ENCODE measurements at places on chromosomes 2 and 18.

GRCh38 chr2:212015588-212015987, 523.0 kb downstream of the ERBB4 start:
- DNase-seq, result no peak

- no peak for DNase-seq
Measured at GRCh38 chr2:231168460-231169139, 29.8 kb upstream of the ARMC9 start.

DNA sequence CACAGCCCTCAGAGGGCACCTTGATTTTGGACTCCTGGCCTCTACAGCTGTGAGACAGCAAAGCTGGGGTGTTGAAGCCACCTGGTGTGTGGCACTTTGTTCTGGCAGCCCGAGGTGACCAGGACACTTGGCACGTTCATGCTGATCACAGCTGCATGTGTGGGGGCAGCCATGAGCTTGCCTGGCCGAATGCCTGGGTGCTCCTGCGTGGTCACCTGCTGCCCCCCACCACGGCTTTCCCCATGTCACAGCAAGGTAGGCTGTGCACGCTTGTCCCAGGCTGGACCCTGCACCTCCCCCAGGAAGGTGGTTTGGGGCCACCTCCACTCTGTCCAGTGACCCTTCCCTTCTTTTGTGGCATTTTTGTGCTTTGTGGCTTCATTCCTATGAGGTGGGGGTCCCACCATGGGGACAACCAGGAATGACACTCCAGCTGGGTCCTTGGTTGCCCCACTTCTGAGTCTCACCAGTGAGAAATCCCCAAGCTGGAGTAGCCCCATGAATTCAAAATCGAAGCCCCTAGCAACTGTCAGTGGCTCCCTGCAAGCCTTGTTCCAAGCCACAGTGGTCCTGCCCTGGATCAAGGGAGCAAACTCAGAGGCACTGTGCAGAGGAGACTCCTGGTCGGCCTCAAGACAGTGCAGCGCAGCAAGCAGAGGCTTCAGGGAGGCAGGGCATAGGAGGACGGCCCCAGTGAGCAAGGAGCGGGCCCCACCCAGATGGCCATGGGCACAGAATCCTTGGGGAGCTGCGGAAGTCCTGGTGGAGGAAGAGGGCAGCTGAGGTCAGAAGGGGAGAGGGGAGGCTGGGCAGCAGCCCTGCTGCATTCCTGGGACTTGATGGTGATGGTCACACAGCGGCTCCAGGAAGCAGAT, 121.4 kb upstream of the HS6ST1 start:
- DNase-seq, result no peak

DNA sequence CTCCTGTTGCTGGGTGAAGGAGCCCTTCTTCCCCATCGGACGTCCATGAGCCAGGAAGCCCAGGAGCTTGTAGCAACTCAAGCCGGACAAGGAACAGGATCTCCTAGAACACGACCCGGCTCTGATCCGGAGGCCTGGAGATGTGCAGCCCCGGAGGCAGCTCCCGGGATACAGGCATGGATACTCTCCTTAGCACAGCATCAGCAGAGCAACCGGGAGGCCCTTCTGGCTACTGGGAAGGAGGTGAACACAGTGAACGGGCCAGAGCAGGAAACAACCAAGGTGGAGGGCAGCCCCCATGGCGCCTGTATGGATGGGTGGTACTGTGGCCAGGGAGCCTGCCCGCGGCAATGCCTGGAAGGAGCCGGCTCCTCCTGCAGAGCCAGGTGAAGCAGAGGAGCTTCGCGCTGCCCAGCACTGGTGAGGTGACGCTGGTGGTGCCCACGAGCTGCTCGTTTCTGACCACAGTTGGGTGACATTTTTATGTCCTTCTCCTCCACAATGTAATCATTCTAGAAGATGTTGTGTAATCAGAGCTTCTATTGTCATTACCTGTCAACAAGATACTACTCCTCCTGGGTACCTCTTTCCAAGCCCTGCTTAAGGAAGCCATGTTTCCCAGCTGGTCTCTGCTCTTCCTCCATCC, 94.3 kb downstream of the TWIST2 start:
- no peak for DNase-seq

DNA sequence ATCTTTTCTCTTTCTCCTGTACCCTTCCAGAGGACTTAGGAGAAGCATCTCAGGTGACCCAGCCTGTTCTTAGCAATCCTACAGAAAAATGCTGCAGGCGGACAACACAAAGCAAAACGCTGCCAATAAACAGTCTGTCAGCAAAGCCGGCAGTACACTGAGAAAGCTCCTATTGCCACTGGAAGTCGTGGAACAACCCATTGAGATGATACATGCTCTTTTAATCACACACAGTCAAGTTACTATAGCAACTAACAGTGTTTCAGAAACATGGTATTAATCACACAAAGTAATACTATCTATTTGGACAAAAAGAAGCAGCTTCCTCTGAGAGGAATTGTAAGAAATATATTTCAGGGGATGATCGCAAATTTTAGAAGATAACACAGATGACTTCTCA, 10.5 kb downstream of the CTLA4 start:
- peak; percentile 2 for DNase-seq

DNA sequence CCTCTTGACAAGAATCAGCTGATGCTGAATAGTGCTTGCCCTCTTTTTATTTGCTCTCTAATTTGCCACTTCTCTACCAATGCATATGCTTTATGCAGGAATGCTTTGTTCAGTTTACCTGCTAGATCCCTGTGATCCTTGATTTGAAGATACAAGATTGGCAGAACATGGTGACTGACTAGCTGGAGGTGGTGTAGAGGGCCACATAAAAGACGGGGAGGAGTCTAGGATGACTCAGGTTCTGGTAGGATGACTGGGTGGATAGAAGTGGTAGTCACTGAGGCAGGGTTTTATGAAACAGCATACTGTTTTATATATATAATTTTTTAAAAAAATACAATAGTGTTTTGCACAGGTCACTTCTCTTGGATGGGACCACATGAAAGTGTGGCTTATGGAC, 6.3 kb upstream of the ADGRF3 start:
- no peak for DNase-seq

GRCh38 chr2:88751768-88752167, 60.3 kb downstream of the RPIA start:
- DNase-seq, result no peak

DNA sequence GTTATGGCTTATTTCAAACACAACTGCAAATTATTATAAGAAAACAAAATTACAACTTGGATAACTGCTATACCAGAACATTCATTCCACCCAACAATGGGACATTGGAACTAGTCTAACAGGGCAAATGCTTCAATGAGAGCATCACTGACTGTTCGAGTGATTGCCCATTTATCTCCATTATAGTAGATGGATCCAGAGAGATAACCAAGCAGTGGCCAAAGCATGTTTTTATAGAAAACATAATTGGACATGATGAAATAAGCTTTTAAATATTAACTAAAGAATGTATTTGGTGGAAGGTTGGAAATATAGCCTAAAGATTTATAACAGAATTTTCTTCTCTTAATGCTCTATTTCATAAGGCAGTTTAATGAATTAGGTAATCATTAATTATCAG, 634.8 kb downstream of the NUP35 start:
- no peak for DNase-seq

DNA sequence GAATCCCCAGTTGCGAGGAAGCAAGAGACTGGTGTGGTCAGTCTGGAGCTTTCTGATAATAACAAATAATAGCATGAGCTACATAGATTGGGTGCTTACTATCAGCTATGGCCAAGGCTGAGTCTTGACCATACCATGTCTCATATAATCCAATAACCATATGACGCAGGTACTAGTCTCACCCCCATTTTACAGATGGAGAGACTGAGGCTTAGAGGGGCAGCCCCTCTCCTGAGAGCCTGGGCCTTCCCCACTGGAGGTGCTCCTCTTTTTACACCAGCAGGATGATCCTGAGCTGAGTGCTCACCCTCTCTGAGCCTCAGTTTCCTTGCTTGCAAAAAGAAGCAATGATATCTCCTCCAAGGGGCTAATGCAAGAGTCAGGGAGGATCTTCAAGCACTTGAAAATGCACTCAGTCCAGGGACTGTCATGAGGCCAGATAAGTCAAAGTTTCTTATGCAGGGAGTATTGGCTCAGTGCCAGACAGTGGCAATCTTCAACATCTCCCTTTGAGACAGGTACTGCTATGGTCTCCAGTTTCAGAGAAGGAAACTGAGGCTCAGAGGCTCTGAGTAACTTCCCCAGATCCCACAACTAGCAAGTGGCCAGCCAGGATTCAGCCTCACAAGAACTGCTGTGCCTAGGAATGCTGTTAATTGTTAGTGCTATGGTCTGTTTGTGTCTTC, 149.7 kb downstream of the TFCP2L1 start:
- no peak for DNase-seq

DNA sequence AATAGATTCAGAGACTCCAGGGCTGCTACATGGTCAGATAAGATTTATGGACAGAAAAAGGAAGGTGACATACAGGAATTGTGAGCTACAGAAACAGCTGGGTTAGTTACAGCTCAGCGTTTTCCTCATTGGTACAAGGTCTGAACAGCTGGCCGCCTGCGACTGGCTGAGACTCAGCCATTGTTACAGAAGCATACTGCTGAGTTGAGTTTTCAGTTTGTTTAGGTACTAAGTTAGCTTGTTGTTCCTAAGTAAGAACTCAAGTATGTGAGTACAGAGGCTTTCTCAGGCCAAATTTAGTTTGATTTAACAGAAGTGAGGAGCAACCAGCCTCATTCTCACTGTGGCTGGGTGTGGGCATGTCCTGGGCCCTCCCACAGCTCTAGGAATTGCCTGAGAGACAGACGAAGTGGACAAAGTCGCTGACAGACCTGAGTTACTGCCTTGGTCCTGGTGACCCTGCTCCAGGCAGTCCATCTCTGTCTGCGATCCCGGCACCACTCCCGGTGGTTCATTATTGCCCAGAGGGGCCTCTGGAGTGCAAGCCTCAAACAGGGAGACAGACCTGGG, 27.8 kb upstream of the RHOB start:
- peak; percentile 8 for DNase-seq

DNA sequence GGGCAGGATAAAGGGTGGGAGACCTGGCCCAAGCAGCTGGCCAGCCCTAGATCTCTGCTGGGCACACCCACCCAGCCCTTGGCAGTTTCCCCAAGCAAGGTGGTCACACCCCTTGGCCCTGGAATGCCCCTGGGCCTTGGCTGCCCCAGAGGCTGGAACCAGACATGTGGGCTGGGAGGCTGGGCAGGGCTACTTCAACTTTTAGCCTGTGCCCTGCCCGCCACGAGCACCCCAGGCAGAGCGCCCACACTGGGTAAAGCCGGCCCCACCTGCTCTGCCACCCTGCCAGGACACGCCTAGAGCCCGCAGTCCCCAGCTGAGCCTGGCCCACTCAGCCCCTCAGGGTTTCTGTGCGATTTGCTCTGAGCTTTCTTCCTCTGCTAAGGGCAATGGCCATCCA, 119.7 kb upstream of the SMAD2 start:
- DNase-seq, result no peak

GRCh38 chr2:160402997-160403979, 90.3 kb downstream of the RBMS1 start:
- peak; percentile 60 for DNase-seq

DNA sequence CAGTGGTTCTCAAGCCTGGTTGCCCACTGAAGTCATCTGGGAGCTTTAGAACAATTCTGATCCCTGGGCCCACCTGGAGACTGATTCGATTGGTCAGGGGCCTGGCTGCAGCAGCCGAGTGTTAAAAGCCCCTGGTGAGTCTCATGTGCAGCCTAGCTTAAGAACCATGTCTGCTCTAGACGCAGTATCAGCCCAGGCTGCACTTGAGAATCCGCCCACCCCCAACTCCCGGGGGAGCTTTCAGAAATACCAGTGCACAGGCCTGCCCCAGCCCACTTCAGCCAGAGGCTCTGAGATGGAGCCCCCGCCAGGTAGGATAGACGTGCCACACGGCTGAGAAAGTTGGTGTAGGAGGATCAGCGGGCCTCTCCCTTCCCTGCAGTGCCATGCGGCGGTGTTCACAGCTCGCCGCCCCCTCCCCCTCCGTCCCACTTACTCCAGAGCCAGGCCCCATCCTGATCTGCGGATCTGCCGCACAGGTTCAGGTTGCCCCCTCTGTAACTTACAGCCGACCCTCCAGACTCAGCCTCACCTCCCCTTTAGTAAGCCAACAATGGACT, 209.0 kb upstream of the RAB12 start:
- no peak for DNase-seq

GRCh38 chr2:158004126-158004764, 97.4 kb upstream of the UPP2 start:
- peak; percentile 35 for DNase-seq

- peak; percentile 36 for DNase-seq
Measured at GRCh38 chr2:216774180-216774579, 78.8 kb upstream of the IGFBP5 start.

DNA sequence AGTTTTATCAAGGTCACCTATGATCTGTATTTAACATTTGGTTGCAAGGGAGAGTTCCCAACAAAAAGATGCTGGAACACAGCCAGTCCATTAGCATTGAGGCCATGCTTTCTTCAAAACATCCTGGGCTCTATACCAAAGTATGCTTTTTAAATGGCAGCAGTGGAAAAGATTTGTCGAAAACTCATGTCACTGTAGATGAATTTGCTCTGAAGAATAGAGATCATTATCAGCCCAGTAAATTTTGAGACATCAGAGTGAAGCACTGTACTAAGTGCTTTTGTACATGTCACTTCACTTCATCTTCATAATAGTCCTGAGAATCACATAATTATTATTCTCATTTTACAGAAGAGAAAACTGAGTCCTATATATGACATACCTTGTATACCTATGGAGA, 189.8 kb downstream of the CAMKMT start:
- DNase-seq, result no peak

GRCh38 chr2:73202156-73203054, at the start of gene NOTO:
NOTO (plus strand) TSS chr2:73202574; CDS start chr2:73202667, 93 bp downstream.
- no peak for DNase-seq

- DNase-seq, result no peak
Measured at GRCh38 chr2:239363946-239364637, 36.7 kb downstream of the HDAC4 start.

GRCh38 chr2:206635015-206635414, 7.3 kb upstream of the FAM237A start:
- DNase-seq, result no peak

- DNase-seq, result no peak
Measured at GRCh38 chr2:28626376-28626775, 125.3 kb upstream of the PPP1CB start.

GRCh38 chr2:111252436-111252835, 131.7 kb downstream of the BCL2L11 start:
- no peak for DNase-seq

DNA sequence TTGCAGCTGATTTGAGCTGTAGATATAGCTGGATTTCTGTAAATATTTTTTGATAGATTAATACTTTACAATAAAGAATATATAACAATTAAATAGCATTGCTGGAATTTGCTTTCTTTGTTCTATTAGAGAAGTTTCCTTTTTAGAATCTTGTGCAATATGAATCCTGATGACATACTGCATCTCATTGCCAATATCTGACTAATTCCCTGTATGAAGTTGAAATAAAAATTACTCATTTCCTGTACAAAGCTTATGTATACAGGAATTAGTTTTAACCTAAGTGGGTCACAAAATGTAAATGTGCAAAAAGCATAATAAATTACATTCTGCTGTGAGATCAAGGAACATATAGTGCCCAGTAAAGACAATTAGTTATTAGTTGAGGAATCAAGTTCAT, 72.8 kb upstream of the TMEFF2 start:
- DNase-seq, result peak; percentile 86

Data from fibroblast of skin of abdomen (primary cell).